Progenitor cell of endocrine pancreas (in vitro differentiated cells): ENCODE measurements at places on chromosomes 1 and 21.

GRCh38 chr1:27057801-27058625 is 45.4 kb upstream of the TENT5B start:
- peaks cover 7% of the 10 kb centered on the region for H3K4me1 ChIP-seq
- peaks cover 11% of the 10 kb centered on the region for H3K27me3 ChIP-seq
- H3K4me3 ChIP-seq = no peak overlapping the region
- DNase-seq = no peak
- H3K27ac ChIP-seq = no peak overlapping the region

GRCh38 chr1:9127395-9128165 is 1.3 kb downstream of the GPR157 start:
- no peak overlapping the region for H3K27ac ChIP-seq
- H3K36me3 ChIP-seq = no peaks in the 10 kb centered on the region
- H3K4me3 ChIP-seq = peak overlapping the region; percentile 78
- no peak for DNase-seq

DNA sequence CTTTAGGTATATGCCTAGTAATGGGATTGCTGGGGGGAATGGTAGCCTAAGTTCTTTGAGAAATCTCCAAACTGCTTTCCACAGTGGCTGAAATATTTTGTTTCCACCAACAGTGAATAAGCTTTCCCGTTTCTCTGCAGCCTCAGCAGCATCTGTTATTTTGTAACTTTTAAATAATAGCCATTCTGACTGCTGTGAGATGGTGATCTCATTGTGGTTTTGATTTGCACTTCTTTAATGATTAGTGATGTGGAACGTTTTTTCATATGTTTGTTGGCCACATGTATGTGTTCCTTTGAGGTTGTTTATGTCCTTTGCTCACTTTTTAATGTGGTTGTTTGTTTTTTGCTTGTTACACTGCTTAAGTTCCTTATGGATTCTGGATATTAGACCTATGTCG is 237.4 kb downstream of the CENPF start:
- DNase-seq = no peak
- no peaks in the 10 kb centered on the region for H3K36me3 ChIP-seq
- H3K27ac ChIP-seq = no peak overlapping the region
- no peak overlapping the region for H3K4me3 ChIP-seq
- no peaks in the 10 kb centered on the region for H3K27me3 ChIP-seq

- H3K36me3 ChIP-seq = no peaks in the 10 kb centered on the region
- H3K4me3 ChIP-seq = no peak overlapping the region
- no peak overlapping the region for H3K27ac ChIP-seq
- H3K4me1 ChIP-seq = peaks cover 19% of the 10 kb centered on the region
- peaks cover 6% of the 10 kb centered on the region for H3K27me3 ChIP-seq
These were observed 6.0 kb upstream of the RGS4 start for GRCh38 chr1:163063143-163063542.

GRCh38 chr1:82801176-82801575 is 1000.4 kb downstream of the ADGRL2 start:
- no peak for DNase-seq
- H3K36me3 ChIP-seq = no peaks in the 10 kb centered on the region
- H3K4me3 ChIP-seq = no peak overlapping the region
- peaks cover 6% of the 10 kb centered on the region for H3K4me1 ChIP-seq
- H3K27me3 ChIP-seq = no peaks in the 10 kb centered on the region

GRCh38 chr1:63877816-63878215 is 104.0 kb downstream of the ROR1 start:
- peak overlapping the region; percentile 38 for H3K27ac ChIP-seq
- no peaks in the 10 kb centered on the region for H3K36me3 ChIP-seq
- H3K27me3 ChIP-seq = no peaks in the 10 kb centered on the region
- DNase-seq = no peak
- H3K4me1 ChIP-seq = peaks cover 59% of the 10 kb centered on the region
- no peak overlapping the region for H3K4me3 ChIP-seq

GRCh38 chr1:39663559-39663958 is 8.3 kb downstream of the NT5C1A start:
- no peaks in the 10 kb centered on the region for H3K36me3 ChIP-seq
- DNase-seq = no peak
- H3K4me1 ChIP-seq = no peaks in the 10 kb centered on the region
